ENCODE measurements at places on chromosomes 16 and 17. TPM values are rescaled to one million over a fixed set of nuclear protein-coding genes. Genes with fewer than 3 reads are reported as not detected.

The ABR gene
- total RNA-seq = 80.7 TPM

The SDR42E2 gene
- not detected for total RNA-seq

The ABCA3 gene
- total RNA-seq = 24.7 TPM

The RAP1GAP2 gene
- total RNA-seq = 28.9 TPM

The TEN1 gene
- 20.9 TPM for total RNA-seq

The SRL gene
- total RNA-seq = 5.3 TPM

The ARHGAP23 gene
- total RNA-seq = 27.3 TPM

The CD300C gene
- not detected for total RNA-seq

The PRAC1 gene
- total RNA-seq = 243 TPM

The ARL5C gene
- not detected for total RNA-seq

The BEAN1 gene
- total RNA-seq = 0.14 TPM
